ENCODE measurements at places on chromosomes 6 and 20.

- no peak for DNase-seq
Observed at GRCh38 chr6:44667668-44668390, 280.3 kb downstream of the CDC5L start.

DNA sequence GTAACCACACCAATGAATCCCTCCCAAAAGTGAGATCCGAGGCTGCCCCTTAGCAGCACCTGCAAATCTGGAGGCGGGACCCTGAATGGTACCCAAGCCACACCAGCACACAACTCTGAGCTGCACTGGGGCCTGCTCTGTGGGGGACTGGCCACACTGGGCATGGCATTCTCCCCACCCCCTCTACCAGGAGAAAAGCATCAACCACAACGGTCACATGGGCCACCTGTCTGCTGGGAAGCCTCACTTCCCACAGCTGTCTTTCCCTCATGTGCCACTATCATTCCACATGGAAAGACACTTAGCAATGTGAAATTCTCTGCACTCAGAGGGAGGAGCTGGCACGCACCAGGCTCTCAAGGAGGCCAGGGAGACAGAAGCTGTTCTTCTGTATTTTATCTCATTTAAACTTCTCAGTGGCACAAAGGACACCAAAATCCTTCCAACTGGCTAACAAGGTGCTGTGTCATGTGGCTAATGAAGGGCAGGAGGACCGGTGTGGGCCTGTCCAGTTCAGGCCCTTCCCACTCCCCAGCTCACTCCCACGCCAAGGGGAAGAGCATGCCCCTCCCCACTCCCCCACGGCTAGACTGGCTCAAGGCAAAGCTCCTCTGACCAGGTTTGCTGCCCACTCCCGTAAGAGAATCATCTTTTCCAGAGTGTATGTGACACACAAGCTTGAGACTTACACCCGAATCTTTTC lies 19.0 kb downstream of the YTHDF1 start:
- no peak for DNase-seq

DNA sequence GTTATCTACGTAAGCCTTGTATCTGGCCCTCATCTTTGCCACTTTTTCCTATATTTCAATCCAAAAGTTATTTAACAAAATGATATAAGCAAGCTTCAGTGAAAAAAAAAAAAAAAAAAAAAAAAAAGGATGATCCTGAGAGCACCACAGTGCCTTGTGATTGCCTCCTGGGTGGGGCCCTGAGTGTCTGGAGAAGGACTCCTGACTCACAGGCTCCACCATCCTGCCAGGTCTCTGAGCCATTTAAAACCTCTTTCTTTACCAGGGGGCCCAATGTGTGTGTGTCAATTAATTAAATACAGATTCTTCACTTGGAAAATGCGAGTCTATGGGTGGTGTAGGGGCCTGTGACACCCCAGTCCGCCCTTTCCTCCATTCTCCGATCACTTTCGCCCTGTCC lies 105.2 kb downstream of the SMOC2 start:
- DNase-seq = no peak

- no peak for DNase-seq
Observed at GRCh38 chr6:135576055-135576454, 78.5 kb upstream of the AHI1 start.

- no peak for DNase-seq
Observed at GRCh38 chr20:57664924-57665588, 44.8 kb downstream of the PMEPA1 start.

- DNase-seq = peak; percentile 53
Observed at GRCh38 chr6:44237813-44238433, 9.0 kb upstream of the HSP90AB1 start.

GRCh38 chr6:157287247-157287850 lies 36.0 kb downstream of the TMEM242 start:
- DNase-seq = no peak

DNA sequence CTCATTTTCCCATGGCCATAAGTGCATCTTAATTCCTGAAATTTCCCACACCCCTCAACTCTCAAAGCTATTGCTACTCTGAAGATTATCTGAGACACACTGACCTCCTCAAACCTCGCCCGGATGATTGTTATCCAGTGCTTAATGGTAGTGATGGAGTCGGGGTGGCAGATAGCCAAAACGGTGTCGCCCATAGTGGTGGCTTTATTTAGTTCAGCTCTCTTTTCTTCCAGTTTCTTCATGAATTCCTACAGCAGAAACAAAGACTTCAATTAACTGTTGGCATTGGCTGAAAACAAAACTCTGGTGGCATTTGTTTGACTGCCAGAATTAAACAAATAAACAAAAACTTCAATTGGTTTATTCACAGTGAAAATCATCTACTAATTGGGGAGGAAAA lies 165.4 kb downstream of the DST start:
- DNase-seq = no peak

DNA sequence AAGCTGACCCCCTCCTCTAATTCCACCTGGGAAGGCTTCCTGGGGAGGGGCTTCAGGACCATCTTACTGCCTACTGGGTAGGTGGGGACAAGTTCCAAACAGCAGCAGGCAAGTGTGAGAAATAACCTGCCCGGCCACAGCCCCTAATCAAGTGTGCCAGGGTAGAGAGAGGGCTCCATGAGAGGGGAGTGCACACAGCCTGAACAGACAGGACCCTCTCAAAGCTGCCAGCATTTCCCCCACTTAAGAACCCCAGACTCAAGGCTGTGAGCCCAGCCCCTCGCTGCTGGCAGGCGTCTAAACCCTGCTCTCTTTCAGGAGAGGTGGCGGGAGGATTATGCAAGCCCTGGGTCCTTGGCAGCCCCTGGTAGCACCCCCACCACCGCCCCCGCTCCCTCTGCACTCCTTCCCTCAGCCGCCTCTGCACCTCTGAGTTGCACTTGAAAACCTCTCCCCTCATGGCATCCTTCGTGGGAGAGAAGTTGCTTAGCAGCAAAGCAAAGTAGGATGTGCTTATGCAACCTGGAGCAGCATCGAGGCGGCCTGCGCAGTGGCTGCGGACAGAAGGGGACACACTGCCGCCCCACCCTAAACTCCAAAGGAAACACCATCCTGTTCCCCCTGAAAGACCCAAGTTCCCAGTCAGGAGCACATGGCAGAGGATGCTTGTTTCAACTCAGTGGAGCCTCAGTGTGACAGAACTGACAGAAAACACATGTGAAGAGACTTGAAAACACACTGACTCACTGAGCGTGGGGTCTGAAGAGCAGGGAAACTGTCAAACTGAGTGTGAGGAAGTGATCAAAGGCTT lies 10.5 kb downstream of the DDRGK1 start:
- no peak for DNase-seq

GRCh38 chr6:167668754-167669552 lies 157.8 kb upstream of the AFDN start:
- no peak for DNase-seq

DNA sequence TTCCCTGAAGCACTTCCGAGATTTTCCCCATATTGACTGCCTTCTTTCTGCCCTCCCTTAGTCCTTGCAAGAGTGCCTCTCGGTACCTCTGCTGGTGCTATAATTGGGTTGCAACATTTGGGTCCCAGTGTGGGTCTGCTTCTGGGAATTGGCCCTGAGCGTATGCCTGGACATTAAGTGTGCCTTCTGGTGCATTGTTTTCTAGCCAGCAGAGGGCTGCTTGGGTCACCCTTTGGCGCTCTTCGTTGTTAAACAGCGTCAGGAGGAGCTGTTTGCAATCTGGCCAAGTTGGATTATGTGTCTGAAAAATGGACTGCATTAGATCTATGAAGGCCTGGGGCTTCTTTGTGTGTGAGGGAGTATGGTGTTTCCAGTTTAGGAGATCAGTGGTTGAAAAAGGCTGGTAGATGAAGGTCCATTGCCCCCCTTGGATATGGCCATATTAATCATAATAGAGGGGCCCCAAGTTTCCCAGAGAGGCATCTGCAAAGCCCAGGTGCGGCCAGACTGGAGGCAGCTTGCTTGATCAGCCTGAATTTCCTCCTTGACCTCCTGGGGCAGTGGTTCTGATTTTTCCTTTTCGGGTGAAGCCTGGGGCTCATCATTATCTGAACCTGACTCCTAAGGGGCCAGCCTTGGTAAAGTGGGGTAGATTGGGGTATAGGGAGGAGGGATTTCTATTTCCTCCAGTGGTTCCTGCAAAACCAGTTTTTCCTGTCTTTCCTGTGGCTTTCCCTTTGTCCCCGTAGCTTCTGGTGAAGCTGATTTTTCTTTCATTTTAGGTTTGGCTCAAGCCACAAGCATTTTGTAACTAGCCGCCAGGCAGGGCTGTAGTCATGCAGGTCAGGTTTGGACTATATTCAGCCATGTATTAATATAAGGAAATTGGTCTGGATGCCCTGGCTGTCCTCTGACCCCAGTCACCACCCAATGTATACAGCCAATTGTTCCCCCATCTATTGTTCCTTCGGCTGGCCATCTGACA lies 85.4 kb upstream of the GPR6 start:
- no peak for DNase-seq

DNA sequence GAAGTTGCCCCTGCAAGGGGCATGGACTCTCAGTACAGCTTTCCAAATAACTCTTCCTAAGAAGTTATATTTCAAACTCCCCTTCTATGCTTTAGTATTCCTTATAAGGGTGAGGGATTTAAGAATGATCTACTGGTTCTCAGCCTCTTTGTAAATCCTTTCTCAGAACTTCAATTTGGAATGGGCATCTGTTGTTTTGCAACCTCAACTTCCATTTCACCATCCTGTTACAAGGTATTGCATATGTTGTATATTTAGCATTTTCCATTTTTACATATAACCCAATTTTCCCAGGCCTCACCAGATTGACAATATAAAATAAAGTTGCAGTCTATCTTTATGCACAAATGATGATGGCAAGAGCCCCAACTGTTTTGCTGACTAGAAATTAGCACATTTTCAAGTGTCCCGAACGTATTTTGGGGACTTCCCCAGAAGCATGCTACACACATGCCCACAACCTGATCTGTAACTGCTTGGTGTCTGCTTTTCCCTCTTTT lies 154.9 kb upstream of the CARMIL1 start:
- DNase-seq = no peak

- DNase-seq = no peak
Observed at GRCh38 chr20:15039088-15039752, 701.8 kb upstream of the FLRT3 start.

DNA sequence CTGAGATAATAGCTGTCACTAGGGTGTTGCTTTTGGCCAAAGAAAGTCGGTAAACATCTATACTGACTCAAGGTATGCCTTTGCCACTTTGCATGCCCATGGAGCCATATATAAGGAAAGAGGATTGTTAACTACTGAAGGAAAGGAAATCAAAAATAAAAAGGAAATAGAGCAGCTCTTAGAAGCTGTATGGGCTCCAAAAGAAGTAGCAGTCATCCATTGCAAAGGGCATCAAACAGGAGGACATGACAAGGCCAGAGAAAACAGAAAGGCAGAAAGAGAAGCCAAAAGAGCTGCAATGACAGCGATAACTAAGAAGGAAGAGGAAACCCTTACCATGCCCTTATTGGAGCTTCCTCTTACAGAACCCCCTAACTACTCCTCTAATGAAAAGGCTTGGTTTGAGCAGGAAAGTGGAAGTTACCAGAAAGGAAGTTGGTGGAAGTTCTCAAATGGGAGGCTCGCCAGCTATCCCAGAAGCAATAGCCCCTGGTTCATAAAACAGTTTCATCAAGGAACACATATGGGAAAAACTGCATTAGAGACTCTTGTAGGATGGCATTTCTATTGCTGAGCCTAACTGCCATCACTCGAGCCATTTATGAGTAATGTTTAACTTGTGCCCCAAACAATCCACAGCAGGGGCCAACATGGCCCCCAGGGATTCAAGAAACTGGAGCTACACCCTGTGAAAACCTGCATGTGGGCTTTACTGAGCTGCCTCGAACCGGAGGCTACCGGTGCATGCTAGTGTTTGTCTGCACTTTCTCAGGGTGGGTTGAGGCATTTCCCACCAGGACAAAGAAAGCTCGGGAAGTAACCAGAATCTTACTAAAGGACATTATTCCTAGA lies 7.0 kb downstream of the IL22RA2 start:
- DNase-seq = no peak

DNA sequence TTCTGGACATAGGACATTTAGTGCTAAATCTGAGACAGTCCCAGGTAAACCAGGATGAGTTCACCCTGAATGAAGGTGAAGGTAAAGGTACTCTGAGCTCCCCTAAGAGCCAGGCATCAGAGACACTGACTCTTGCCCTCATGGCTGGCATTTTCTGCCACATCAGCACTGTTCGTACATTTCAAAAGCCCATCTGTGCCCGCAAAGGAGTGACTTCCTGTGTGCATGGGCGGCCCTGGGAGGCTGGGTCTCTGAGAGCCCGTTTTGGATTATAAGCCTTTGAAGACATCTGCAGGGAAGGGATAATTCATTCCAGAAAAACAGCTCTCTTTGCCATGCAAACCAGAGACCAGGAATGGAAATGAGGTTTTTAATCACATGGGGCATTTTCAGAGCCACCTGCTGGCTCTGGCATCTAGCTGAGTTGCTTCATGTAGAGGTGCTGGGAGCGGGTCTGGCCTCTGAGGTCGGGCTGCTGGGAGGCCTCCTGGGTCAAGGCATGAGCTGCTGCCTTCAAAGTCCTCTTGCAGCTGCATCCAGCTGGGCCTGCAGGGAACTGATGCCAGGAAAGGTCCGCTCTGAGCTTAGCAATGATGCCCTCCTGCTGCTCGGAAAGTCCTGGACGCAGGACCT lies 348.3 kb downstream of the DHX35 start:
- no peak for DNase-seq

DNA sequence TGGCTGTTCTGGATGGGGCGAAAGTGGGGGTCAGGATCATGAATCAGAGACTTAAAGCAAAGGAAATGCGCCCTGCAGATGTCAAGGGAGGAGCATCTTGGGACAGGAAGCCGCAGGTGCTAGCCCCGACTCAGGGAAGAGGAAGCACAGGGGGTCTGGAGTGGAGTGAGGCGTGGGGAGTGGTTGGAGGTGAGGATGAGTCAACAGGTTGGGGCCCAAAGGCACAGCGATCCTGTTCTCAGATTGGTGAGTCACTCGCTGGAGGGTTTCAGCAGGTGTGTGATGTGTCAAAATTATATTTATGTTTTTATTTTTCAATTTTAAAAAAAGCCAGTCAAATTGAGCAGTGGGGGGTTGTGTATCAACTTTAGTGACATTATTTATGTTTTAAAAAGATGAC lies 19.0 kb downstream of the PACSIN1 start:
- peak; percentile 50 for DNase-seq

Measured in stimulated activated CD4-positive, alpha-beta T cell treated with anti-CD3 and anti-CD28 coated beads, Interleukin-1b, Interleukin-23, amount 100 ng/mL, for 1 hour (primary cell).